ENCODE measurements at places on chromosomes 7 and 10. TPM values are rescaled to one million over a fixed set of nuclear protein-coding genes. Genes with fewer than 3 reads are reported as not detected.
A peak's percentile ranks its signal among the peaks of the same experiment; 100 is the strongest.

Gene FAM24B
- 12.5 TPM for total RNA-seq

DNA sequence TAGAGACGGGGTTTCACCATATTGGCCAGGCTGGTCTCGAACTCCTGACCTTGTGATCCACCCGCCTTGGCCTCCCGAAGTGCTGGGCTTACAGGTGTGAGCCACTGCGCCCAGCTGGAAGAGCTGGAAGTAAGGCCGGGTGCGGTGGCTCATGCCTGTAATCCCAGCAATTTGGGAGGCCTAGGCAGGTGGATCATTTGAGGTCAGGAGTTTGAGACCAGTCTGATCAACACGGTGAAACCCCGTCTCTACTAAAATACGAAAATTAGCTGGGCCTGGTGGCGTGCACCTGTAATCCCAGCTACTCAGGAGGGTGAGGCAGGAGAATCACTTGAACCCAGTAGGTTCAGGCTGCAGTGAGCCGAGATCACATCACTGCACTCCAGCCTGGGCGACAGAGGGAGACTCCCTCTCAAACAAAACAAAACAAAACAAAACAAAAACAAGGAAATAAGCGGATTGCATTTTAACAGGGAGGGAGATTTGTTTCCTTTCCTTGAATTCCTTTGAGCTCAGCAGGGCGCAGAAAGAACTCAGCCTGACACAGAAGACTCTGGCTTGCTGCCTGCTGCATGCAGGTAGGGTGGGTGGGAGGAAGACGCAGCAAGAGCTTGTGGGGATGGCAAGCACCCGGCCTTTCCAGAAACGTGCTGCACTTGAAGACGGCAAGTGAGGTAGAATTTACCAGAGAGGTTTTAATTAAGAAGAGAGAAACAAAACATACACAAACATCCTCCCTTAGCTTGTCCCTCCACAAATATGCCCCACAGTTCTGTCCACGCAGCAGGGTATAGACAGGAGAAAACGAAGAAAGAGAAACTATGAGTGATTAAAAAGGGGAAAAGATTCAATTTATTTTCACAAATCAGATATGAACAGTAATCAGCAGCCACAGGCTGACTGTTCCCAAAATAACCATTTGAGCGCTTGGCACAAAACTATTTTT, 148.0 kb downstream of the RNF216 start:
- no peak for DNase-seq

GRCh38 chr7:17986851-17987250, 40.8 kb downstream of the PRPS1L1 start:
- DNase-seq, result no peak

- DNase-seq, result no peak
Observed at GRCh38 chr7:98681951-98682350, 64.9 kb downstream of the NPTX2 start.

- no peak for DNase-seq
Observed at GRCh38 chr7:77542895-77543294, 5.8 kb downstream of the PTPN12 start.

GRCh38 chr7:88669913-88670312, 89.6 kb upstream of the ZNF804B start:
- no peak for DNase-seq

DNA sequence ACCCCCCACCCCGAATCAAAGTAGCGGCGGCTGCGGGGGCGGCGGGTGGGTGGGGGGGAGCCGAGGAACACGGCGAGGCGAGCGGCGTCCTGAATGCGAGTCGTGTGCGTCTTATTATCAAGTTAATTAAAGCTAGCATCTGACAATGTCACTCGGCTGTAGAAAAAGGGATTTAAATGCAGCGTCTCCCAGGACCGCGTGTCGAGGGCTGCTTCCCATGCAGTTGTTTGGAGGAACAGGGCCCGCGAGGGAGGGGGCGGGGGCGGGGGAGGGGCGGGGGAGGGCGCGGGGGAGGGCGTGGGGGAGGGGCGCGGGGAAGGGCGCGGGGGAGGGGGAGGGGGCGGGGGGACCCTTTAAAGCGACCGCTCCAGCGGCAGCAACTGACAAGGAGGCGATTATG, 2.7 kb upstream of the UNCX start:
- no peak for DNase-seq

- DNase-seq, result no peak
Observed at GRCh38 chr7:55120501-55121198, 101.8 kb downstream of the EGFR start.

- no peak for DNase-seq
Observed at GRCh38 chr7:39656415-39656814, 33.0 kb downstream of the RALA start.

Gene PRSS37
- not detected for total RNA-seq

Gene ZP3
- 9.8 TPM for total RNA-seq

GRCh38 chr10:124559372-124560132, 97.9 kb downstream of the LHPP start:
- no peak for DNase-seq

GRCh38 chr7:25391295-25391861, 163.1 kb upstream of the NPVF start:
- peak; percentile 21 for DNase-seq
